Stimulated activated CD4-positive, alpha-beta T cell treated with anti-CD3 and anti-CD28 coated beads, Interleukin-15, amount 100 ng/mL, for 48 hours (primary cell): ENCODE measurements at places on chromosomes 5 and 9.

- DNase-seq, result no peak
Observed at GRCh38 chr5:78565395-78565794, 83.2 kb downstream of the LHFPL2 start.

- DNase-seq, result no peak
Observed at GRCh38 chr5:40477856-40478546, 201.7 kb upstream of the PTGER4 start.

GRCh38 chr5:11619339-11620024 is 284.8 kb downstream of the CTNND2 start:
- DNase-seq, result no peak

GRCh38 chr9:129235931-129236331 is 57.9 kb upstream of the IER5L start:
- peak; percentile 46 for DNase-seq

GRCh38 chr9:6078382-6079105 is 63.1 kb upstream of the RANBP6 start:
- no peak for DNase-seq

DNA sequence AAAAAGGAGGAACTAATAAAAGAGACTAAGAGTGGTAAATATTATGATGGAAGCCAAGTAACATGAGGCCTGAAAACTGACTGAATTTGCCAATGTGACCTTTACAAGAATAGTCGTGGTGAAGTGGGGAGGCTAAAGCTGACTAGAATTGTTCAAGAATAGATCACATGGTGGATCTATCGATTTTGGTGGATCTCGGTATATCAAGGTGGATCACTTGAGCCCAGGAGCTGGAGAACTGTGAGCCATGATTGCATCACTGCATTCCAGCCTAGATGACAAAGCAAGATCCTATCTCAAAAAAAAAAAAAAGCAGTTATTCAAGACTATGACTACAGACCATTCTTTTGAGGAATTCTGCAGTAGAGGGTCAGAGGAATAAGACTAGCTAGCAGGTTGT is 15.1 kb downstream of the ERMP1 start:
- no peak for DNase-seq

DNA sequence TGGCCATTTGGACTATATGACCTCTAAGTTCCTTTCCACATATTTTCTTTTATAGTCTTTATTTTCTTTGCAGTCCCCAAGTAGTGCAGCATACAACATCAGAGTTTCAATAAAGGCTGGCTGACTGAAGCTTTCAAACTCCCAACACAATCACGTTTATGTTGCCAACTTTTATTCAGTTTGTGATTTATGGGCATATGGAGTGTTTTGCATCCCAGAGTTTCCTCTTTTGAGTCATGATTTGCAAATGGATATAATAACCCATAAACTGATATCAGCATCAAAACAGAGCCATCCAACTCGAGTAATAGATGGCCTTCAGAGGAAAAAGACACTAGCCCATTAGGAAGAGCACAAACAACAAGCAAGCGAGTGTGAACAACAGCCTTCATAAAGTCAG is 414.0 kb downstream of the ELAVL2 start:
- no peak for DNase-seq

GRCh38 chr9:130681769-130682420 is 11.7 kb upstream of the EXOSC2 start:
- no peak for DNase-seq

- DNase-seq, result no peak
Observed at GRCh38 chr9:110776221-110776620, 107.6 kb downstream of the MUSK start.
